ENCODE measurements at places on chromosomes 2 and 18.

DNA sequence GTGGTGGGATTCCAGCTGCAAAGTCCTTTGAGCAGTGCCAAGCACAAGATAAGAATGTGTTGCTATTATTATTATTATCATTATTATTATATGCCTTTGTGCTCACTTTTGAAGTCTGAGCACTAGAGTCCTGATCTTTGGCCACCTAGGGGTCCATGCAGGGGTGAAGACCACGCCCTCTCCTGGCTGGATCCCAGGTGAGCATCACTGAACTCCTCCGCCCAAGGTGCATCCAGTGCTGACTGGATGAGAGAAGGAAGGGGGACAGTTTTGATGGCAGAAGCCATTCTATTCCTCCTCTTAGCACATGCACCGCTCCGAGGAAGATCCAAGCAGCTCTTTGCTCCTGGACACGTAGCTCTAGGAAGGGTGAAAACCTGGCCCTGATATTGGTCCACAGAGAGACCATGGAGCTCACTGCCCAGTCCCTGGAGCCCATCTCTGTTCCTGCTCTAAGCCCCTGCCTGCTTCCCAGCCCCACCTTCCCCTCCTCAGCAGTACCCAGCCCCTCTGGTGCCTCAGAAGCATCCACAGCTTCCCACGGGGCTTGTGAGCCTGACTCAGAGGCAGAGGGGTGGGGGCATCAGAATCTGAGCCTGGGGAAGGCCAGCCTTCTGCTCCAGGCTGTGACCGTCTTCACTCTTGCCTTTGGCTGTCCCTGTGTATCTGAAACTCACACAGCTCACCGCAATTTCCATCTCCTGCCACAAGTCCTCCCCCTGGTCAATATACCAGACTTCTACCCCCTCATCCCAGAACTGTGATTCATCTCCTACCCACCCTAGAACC, 45.4 kb downstream of the MCFD2 start:
- DNase-seq: no peak

- DNase-seq: no peak
Observed at GRCh38 chr2:160968183-160968582, 192.0 kb upstream of the TANK start.

DNA sequence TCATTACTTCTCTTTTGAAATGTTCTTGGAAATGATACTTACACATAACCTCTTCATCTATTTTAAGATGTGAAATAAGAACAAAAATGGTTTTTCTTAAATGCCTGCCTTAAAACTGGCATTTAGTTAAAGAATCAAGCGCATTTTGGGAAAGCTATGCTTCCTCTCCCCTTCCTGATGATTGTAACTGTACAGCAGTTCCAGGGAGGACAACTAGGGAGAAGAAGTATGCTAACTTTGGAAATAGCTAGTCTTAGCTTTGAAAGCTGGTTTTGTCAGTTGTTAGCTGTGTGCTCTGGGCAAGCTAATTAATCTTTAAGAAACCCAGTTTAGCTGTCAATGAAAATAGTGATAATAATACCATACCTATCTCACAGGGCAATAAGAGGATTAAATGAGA, 8.4 kb upstream of the ADCYAP1 start:
- no peak for DNase-seq

DNA sequence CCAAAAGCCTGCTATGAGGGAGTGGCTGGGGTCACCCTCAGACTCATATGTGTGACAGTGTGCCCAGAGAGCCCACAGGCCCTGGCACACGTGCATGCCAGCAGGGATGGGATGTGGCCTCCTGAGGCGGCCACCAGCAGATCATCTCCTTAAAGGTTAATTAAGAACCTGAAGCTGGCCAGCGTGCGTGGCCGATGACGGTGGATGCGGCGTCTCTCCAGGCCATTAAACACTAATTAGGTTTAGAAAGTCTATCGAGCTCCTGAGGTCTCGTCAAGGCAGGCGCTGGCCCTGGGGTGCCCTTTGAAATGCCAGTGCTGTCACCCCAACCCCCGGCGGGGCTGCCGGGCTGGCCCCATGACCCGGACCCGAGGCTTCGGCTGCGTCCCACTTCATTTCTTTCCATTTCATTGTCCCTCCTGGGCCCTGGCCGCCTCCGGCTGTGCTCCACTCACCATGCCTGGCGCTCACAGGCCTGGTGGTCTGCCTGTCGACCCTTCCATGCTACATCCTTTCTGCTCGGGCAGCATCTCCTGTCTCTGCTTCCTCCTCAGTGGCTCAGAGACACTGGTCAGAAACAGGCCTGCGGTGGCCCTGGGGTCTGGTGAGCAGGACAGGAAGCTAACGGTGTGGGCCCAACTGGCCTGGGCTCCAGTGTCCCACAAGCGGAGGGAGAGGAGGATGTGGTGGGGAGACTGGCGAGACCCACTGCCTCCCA, 228.9 kb downstream of the CELF4 start:
- DNase-seq: no peak

DNA sequence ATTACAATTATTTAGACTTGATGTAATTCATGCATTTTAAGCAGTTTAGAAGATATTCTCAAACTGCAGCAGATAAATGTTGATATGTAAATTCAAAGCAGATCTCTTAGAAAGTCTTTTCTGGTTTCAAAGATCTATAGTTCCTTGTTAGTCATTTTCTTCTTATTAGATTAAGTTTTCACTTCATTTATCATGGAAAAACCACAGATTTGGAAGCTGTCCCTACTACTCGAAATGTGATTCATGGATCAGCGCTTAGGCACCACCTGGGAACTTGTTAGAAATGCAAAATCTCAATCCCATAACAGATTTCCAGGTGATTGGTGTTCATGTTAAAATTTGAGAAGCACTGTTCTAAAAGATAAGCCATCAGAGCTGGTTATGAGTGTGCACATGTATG, 92.8 kb upstream of the CDH2 start:
- no peak for DNase-seq

DNA sequence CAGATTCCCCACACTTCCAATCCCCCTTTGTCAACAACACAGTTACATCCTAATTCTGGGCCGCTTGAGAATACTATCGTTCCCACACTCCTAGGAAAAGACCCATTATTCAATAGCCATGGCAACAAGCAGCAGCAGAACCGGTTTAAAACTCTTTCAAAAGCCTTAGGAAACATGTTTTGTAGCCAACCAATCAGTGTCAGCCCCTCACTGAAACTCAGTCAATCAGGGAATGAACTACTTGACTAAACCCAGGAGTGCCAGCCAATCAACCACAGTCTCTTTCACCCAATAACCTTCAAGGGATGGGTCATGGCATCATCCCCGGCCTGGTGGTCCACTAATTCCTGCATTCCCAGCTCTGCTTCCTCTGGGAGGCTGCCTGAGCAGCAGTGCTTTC, 204.8 kb upstream of the HS6ST1 start:
- DNase-seq: no peak

DNA sequence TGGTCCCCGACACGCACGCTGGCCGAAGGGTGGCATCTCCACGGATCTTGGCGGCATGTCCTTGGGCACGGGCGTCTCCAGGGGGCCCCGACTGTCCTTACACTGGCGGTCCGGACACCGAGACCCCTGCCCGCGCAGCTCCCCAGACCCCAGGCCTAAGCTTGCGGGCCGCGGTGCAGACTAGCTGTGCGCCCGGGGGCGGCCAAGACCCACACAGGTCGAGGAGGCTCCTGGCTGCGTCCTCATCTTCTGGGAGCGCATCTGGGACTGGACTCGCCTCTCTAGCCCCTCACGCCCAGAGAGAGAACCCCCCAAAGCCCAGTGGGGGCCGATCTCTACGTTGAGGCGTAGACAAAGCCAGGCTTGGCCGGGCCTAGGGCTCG, 475 bp upstream of the TWIST2 start:
- no peak for DNase-seq

DNA sequence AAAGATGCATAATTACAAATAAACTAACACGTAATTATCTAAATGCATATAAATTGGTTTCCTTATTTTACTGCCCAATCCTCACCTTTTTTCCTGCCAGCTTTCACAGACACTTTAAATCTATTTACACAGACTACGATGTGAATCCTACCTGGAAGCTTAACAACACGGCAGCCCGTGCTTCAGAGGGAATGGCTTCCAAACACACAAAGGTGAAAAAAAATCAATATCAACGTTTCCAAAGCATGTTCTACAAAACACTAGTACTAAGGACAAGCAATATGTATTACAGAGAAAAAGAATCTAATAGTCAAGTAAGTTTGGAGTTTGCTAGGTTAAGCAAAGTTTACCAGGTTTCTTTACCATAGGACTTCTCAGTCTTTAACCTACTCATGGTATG, 4.4 kb downstream of the MAP4K3 start:
- no peak for DNase-seq

- DNase-seq: no peak
Observed at GRCh38 chr18:38957736-38958135, 1392.1 kb upstream of the CELF4 start.

DNA sequence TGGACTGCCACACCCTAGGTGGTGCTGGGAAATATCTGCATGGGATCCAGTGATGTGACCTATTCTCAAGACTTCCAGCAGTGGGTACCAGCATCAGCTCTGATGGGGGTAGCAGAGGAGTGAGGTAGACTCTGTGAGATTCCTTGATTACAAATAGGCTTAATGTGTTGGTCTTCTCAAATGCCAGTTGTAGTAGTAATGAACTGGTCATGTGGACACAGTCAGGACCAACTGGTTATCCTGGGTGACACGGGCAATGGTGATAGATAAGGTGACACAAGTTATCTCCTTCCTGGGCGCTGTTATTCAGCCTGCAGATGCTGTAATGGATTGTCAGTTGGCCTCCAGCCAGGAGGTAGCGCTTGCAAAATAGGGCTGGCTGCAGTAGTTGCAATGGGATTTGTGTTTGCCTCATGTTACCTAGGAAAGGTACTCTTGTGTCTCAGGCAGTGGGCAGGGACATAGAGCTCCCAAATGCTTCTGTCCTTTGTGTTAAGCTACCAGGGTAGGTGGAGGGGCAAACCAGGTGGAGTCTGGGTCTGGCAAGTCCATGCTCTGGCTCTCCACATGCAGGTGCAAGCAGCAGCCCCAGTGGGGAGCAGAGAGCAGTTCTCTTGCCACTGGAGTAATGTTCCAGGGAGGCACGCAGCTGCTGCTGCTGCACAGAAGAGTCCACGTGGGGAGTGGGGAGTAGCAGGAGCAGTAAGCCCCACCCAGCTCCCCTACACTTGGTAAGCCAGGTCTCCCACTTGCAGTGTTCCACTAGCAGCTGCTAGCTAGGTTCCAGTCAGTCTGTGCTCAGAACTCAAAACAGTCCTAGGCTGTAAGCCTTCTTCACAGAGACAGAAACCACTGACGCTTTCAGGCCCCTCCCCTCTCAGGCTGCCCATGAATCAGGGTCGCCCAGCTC, 505.4 kb upstream of the DDX18 start:
- DNase-seq: no peak

DNA sequence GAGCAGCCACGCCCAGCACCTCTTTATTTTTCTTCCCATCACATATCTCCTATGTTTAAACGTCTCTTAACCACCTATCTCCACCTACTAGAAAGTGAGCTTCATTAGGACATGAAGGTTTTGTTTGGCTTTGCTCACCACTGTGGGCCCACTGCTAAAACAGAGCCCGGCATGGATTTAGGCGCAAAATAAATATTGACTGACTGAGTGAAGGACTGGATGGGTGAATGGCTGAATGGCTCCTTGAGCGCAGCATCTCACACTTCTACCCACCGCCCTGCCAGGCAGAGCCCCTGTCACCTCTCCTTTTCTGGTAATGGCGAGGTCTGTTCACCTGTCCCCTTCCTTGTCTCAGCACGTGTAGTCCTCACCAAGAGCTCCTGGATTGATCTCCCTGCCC, 10.1 kb downstream of the CAPG start:
- DNase-seq: no peak

GRCh38 chr2:48709096-48710034, 46.2 kb downstream of the LHCGR start:
- DNase-seq: no peak

GRCh38 chr18:36628435-36629137, 200.2 kb downstream of the TPGS2 start:
- no peak for DNase-seq

DNA sequence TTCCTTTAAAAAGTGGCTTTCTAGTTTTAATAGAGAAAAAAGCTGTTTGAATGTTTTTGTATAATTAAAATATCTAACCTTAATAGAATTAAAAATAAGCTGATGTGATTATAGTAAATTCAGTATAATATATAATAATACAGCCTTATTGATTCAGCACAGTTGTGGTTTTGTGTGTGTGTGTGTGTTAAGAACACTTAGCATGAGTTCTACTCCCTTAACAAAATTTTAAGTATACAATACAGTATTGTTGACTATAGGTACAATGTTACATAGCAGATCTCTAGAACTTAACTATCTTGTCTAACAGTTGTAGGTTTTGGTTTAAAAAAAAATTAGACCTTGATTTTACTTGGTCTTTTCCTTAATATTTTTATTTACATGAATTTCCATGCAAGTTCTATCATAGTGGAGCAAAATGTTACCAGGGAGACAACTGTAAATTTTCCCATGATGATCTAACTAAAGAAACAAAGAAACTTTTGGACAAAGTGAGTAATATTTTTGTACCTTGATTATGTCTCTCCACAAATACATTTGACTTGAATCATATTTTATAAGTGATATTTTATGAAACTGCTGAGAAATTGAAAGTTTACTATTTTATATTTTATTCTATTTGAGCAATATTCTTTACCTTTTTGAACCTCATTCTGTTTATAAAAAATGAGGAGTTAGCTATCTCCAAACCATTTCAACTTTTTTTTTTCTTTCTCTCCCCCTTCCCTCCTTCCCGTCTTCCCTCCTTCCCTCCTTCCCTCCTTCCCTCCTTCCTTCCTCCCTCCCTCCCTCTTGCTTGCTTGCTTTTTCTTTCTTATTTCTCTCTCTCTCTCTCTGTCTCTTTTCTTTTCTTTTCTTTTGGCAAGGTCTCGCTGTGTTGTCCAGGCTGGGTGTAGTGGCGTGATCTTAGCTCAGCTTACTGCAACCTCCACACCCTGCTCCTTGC, 46.3 kb downstream of the ZC3H6 start:
- DNase-seq: no peak

DNA sequence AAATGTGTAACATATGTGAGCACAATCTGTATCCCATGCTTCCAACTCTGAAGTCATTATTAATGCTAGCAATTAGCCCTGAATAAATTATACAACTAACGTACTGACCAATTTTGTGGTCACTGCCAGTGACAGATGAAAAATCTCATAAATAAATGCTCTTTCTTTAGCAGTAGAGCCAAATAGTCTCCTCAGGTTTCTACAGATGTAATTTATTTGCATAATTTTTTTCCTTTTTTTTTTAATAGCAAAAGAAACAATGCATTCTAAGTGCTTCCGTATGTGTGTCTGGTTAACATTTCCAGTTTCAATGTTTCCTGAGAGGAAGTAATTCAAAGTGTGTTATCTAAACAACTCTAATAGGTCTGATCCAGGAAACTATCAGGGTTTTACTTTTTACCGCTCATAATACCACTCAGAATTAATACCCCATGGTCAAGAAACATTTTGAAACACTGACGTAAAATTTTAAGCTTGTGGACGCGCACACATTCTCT, 108.4 kb downstream of the MEP1B start:
- no peak for DNase-seq

DNA sequence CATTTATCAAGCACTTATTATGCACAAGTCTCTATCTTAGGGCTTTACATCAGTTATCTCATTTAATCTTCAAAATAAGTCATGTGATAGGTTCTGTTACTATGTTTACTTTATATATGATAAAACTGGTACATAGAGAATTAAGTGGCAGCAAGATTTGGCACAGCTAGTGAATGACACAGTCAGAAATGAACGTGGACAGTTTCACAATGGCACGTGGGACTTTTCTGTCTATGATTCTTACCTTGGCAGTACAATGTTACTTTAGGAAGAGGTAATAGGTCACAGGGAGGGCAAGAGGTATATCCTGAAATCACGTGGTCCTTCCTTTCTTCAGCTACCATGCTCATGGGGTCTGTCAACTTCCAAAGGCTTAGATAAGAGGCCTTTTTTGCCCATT, 53.4 kb downstream of the SLC4A10 start:
- DNase-seq: no peak

GRCh38 chr18:57353940-57354461, 1.6 kb downstream of the ST8SIA3 start:
- no peak for DNase-seq

Data from central memory CD8-positive, alpha-beta T cell (primary cell).